ENCODE measurements at places on chromosomes 2 and 18.
A peak's percentile ranks its signal among the peaks of the same experiment; 100 is the strongest.

DNA sequence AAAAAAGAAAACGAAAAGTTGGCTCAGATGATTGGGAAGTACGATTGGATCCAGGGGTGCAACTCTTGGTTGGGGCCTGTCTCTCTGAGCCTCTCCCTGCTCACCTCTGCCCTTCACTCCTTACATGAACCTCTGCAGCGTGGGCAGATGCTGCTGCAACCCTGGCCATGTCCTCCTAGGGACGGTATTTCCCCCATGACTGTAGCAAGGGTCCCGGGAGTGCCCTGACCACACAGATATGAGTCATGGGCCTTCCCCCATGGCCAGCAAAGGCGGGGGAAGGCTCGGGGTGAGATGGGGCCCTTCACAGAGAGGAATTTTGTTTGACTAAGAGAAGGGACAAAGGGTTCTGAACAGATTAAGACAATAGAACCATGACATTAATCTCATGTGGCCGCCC is 129.0 kb downstream of the NCK2 start:
- no peak for DNase-seq

DNA sequence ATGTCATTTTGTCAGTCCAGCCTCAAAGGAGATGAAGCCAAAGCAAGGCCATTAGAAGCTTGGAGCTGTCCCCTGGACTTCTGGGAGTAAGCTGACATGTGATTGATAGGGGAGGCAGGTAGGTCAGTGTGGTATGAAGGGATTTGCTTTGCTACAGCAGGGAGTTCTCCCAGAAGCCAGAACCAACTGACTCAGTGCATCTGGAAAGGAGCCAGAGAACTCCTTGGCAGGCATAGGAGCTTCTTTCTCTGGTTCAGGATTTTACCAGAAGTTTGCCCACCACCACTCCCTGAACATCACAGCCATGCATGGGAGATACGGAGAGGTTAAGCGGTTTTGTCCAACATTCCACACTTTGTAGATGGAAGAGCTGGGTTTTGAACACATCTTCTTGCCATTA is 24.5 kb upstream of the KCNE4 start:
- no peak for DNase-seq

GRCh38 chr18:22211657-22212056 is 42.3 kb downstream of the GATA6 start:
- no peak for DNase-seq

- DNase-seq = no peak
These were observed 12.7 kb downstream of the NCK2 start for GRCh38 chr2:105757433-105757832.

DNA sequence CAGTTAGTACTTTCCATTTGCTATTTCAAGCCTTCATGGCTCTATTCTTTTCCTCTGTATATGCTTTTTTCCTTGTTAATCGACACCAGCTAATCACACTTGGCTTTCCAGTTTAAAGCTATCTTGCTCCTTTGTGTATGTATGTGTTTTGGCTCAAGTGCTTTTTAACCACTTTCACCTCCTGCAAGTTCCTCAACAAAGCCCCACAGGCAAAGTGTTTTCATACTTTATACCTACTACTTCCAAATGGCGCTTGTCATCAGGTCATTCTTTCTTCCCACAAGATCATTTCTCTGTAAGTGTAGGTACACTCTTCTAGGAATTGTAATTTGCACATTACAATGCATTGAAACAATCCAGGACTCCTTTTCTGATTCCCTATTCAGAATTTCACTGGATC is 64.0 kb upstream of the FIGN start:
- no peak for DNase-seq

DNA sequence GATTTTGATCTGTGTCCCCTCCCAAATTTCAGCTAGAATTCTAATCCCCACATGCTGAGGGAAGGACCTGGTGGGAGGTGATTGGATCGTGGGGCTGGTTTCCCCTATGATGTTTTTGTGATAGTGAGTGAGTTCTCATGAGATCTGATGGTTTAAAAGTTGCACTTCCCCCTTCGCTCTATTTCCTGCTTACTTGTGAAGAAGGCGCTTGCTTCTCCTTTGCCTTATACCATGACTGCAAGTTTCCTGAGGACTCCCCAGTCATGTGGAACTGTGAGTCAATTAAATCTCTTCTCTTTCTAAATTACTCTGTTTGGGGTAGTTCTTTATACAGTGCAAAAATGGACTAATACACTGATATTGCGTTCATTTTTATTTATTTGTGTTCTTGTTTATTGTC is 636.8 kb upstream of the LINC00305 start:
- no peak for DNase-seq

DNA sequence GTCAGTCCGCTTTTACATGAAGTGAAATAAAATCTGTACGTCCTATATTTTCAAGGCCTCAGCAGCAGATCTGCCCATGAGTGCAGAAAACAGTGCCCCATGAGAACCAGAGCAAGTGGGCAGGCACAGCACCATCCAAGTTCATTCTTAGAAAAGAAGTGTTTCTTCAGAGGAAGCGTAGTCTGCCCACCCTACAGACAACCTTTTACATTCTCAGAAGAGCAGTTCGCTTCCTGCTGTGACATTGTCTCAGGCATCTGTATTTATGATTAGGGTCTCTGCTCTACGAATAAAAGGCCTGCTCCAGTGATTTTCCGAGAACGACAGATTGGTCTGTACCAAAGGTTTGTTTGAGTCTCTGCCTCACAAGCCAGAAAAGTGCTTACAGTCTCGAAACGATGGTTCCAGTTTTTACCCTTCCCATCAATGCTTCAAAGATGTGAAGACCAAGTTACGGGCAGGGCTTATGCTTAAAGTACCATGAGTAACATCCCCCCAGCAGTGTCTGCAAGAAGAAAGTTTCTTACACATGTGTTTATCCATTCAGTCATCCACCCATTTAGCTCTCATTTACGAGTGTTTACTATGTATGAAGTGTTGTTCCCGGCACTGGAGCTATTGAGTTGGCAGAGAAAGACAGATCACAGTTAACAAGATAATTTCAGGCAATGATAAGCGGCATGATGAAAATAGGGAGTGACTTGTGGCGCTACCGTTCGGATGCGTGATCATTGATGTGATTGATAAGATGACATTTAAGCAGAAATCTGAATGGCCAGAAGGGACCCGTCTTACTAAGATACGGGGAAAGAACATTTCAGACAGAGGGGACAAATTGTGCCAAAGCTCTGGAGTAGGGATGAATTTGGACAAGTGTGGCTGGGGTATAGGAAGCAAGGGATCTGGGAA is 31.4 kb upstream of the CTLA4 start:
- no peak for DNase-seq

DNA sequence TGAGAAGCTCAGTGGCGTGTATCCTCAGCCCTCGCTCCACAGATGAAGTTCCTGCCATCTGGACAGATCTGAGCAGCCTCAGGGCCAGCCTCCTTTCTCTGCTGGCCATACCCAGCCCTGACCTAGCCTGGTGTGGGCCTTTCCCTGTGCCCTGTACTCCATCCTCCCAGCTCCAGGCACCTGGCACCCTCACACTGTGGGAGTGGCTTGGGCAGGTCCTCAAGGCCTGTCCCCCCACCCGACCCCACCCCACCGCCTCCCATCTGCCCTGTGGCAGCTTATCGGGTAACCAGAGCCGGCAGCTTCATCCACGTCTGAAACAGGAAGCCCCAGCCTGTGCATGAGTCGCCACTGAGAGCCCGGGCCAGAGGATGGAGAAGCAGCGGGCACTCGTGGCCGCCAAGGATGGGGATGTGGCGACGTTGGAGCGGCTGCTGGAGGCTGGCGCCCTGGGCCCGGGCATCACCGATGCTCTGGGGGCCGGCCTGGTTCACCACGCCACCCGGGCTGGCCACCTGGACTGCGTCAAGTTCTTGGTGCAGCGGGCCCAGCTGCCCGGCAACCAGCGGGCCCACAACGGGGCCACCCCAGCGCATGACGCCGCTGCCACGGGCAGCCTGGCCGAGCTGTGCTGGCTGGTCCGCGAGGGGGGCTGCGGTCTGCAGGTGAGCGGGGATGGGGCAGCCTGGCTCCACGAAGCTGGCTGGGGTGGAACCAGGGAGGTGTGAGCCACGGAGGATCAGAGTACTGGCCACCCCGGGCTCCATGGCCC is at the start of gene ESPNL:
Gene ESPNL (plus strand): TSS at position 292 of the 772 bp plus-strand sequence. CDS start 80 bp downstream, at position 372.
- DNase-seq = peak; percentile 78

GRCh38 chr2:177553176-177553884 is 160.8 kb downstream of the AGPS start:
- no peak for DNase-seq

GRCh38 chr18:57585421-57585820 is 1.1 kb downstream of the FECH start:
- DNase-seq = no peak

DNA sequence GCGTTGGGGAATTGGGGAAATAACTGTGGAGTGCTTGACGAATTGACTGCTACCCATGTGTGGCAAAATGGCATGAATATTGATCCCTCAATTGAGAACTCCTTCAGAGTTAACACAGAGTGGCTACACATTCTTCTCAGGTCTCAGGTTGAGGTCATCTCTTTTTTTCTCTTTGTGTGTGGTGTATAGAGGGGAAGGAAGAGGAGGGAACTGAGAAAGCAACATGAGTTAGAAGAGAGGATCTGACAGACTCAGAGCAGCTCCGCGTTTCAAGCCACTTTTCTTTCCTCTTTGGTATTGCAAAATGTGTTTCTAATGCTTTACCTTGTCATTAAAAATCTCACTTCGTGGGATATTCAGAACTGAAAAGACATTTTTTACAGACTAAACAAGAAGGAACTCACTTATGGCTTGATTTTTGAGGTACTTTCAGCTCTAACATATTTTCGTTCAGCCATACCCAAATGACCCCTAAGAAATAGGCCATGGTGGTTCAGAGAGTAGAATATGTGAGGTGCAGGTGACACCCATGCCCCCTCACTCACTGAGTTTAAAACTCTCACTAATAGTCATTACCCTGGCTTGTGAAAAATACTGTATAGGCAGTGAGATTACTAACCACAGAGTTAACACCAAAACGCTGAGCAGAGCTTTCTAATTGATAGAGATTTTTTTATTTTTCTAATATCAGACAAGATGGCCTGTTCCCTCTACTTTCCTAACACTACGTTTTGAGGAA is 22.5 kb downstream of the STAT4 start:
- DNase-seq = no peak

DNA sequence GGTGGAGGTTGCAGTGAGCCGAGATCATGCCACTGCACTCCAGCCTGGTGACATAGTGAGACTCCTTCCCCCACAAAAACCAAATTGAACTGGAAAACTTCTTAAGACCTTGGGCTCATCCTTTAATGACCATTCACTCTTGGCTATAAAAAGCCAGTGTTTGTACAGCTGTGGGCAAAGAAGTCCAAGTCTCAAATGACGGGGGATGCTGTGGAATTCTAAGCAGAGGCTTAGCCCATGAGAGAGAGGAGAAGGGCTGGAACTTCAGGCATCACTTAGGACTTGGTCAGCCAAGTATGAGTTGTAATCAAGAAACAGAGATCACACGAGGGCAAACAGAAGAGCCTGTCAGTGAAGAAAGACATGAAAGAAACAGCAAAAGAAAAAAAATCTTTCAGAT is 79.3 kb upstream of the POU3F3 start:
- no peak for DNase-seq

GRCh38 chr18:42576124-42576523 is 539.4 kb downstream of the RIT2 start:
- no peak for DNase-seq

- no peak for DNase-seq
These were observed 111.7 kb upstream of the TNP1 start for GRCh38 chr2:216971593-216971992.

- DNase-seq = no peak
These were observed 619.6 kb downstream of the CPS1 start for GRCh38 chr2:211175956-211176355.

- DNase-seq = no peak
These were observed 210.0 kb upstream of the ACVR2A start for GRCh38 chr2:147634826-147635225.

- no peak for DNase-seq
These were observed 80.3 kb downstream of the RTN4 start for GRCh38 chr2:54969940-54970338.

GRCh38 chr2:233692648-233693047 is at the start of gene UGT1A6:
TSS of gene UGT1A6 (plus strand) at chr2:233692890. CDS start at chr2:233693005, 115 bp downstream.
- DNase-seq = no peak

GRCh38 chr2:195251214-195251613 is 405.8 kb upstream of the SLC39A10 start:
- no peak for DNase-seq

GRCh38 chr18:52334896-52335295 is 5.1 kb upstream of the DCC start:
- DNase-seq = no peak

GRCh38 chr2:20135631-20136050 is 84.2 kb upstream of the LAPTM4A start:
- DNase-seq = no peak

DNA sequence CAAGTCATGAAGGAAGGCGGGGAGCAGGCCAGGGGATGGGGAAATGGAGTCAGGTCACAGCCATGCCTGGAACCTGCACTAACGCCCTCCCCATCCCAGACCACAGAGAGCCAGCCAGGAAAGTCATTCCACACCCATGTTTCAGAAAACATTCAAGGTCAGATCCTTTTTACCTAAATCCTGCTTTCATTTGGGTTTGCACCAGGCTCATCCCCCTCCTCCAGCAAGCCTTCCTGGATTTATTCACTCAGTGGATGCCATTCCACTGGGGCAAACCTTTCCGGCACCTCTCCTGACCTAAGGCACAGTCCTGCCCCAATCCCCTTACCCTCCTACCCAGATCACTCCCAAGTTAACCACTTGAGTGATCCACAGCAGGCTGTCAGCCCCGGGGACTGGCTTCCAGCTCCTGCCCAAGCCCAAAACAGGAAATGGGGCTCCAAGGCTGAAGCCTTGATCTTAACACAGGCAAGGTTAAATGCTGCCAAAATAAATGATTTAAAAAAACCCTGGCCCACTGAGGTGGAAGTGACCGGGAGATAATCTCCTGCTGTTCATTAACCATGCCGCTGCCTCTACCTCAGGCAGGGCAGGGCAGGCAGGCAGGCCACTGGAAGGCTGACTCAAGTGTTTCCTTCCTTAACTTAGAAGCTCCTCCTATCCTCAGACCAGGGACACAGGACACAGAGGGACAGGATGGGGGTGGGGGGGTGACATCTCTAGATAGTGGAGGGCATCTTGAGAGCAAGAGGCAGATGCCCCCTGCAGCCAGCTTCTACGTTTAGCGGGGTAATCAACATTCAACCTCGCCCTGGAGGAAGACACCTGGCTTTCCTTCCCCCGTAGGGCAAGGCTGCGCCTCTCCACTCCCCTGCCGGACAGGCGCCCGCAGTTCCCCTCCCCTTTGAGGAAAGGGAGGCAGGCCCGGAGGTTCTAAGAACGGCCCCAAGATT is 1.4 kb downstream of the RAB11FIP5 start:
- DNase-seq = no peak

DNA sequence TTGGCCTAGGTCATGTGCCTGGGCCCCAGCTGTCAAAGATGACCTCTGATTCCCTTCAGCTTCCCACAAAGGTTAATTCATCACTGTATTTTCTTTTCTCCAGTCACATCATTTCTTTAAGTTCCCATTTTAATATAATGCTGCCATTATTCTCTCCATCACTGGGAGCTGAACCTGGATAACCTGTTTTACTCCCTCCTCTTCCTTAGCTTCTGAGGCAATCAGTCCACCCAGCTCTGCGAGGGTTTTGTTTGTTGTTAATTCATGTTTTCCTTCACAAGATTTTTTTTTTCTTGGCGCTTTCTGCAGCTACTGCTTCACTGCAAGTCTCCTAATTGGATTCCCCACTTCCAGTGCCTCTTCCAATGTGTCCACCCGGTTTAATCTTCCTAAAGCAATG is 5.1 kb upstream of the EML4 start:
- no peak for DNase-seq
